ENCODE measurements at places on chromosomes 6 and 20. TPM values are rescaled to one million over a fixed set of nuclear protein-coding genes. Genes with fewer than 3 reads are reported as not detected.

C20orf141 gene
- total RNA-seq: not detected

KCNK5 gene
- total RNA-seq: 0.76 TPM

ADGB gene
- total RNA-seq: not detected

TGM2 gene
- total RNA-seq: 442 TPM

GRCh38 chr20:63457737-63458136 is 14.7 kb downstream of the KCNQ2 start:
- no peak for DNase-seq

DNA sequence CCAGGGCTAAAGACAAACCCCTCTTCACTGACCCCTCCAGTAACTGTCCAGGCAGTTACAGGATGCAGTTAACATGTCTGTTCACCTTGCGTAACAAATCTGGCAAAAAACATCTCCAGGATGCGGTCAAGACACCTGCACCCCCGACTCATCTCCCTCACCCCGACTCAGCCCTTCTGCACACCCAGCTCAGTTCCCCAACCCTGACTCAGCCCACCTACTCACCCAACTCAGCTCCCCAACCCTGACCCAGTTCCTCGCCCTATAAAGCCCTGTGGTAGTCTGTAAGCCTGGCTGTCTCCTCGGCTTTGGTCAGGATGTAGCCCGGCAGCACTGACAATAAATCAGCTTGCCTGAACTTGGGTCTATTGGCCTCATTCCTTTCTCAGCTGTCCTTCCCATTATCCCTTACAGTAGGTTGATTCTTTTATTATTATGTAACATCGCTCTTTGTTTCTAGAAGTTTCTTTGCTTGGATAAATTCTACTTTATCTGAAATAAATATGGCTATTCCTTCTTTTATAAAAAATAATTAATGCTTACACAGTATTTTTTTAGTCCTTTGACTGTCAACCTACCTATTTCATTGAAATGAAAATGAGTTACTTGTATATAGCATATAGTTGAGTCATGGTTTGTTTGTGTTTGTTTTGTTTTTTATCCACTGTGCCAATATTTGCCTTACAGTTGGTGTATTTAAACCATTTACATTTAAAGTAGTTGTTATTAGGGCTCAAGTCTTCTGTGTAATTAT is 12.9 kb upstream of the ADTRP start:
- DNase-seq: no peak

DNA sequence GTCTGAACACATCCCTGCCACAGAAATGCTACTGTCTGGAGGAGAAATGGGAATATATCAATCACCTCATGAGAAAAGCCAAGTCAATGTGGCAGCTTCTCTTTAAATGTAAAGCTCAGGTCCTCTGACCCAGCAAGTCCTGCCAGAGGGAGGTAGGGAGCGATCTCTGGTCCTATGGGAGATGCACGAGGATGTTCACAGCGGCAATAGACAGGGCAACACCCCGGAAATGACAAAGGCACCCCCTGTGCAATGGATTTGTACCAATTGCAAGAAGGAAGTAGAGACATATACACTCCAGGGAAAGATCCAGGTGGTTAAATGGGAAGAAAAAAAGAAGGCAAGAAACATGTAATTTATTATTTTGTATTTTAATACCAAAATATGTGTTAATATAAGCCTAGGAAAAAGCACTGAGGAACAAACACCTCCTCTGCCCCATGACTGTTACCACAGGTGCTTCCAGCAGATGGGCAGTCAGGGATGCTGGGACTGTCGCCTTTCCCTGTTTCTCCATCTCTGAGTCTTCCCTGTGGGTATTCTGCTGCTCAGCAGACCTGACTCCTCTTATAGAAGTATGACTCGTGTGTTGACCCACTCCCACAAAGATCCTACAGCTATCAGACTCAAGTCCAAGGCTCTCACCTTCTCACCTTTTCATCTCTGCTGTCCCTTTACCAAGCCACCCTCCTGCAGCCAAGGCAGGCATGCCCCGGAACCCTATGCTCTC is 20.8 kb downstream of the ATP9A start:
- no peak for DNase-seq

GRCh38 chr6:12761376-12762115 is 45.0 kb downstream of the PHACTR1 start:
- DNase-seq: no peak

GRCh38 chr6:35929601-35930000 is 8.7 kb upstream of the SRPK1 start:
- DNase-seq: no peak

DNA sequence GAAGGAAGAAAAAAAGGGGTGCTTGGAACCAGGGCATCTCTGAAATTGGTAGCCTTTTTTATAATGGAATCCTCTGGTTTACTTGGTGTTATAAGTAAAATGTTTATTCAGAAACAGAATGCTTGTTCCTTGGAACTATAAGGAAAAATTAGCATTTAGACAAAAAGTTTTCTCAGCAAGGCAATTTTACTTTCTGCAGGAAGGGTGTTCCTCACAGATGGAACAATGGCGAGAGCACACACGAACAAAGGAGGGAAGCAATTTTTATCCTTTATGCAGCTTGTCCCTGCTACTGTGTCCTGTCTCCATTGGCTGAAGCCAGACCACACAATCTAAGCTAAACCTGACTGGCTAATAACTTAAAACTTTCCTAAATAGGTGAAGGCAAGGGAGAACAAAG is 22.7 kb upstream of the FANCE start:
- DNase-seq: no peak

- peak; percentile 88 for DNase-seq
Measured at GRCh38 chr6:6724539-6725467, 136.3 kb downstream of the LY86 start.

DNA sequence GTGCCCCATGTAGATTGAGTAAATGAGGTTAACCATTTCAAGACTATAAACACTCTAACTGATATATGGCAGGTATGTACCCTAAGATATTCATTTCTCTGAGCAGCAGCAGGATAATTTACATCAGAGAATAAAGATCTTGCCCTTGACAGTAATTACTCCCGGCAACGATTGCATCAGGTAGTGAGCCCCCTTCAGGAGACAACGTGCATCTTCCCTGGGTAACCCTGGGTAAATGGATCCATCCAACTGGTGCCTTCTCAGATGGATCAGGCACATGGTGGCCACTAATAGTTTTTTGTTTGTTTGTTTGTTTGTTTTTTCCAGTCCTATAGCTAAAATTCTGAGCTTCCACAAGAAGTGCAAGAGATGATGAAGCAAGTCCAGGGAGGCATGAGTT is 469.4 kb upstream of the SLC35B3 start:
- no peak for DNase-seq
